Naive thymus-derived CD4-positive, alpha-beta T cell (primary cell): ENCODE measurements at places on chromosomes 11 and 22.

DNA sequence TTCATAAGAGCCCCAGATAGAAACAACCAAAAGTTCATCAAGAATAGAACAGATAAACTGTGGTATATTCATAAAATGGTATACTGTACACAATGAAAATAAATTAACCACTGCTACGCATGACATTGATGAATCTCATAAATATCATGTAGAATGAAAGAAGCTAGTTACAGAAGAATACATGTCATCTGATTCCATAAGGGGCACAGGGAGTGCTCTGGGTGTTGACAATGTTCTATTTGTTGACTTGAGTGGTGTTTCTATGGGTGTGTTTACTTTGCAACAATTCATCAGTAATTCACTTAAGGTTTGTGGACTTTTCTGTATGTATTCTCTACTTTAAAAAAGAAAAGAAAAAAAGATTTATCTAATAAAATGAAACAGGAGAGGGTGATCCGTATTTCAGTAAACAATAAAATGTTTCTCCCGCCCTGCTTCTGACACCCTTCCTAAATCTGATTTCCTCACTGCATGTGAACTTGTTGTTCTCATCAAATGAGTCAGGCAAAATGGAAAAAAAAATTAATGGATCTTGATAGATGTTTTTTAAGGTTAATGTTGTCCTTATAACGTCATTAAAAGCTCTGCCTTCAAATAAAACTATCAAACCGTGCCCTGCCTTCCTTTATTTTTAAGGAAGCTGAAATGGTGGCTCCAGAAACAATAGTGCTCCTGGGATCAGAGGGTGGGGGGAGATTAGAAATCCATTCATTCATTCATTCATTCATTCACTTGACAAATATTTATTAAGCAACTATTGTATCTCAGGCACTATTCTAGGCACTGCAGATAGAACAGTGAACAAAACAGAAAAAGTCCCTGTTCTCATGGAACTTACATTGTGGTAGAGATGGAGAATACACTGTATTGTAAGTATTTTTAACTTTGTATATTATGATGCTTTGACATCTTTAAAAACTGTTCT is 77.2 kb upstream of the CD44 start:
- no peak for DNase-seq
- no peak overlapping the region for H3K4me3 ChIP-seq
- no peak overlapping the region for H3K27ac ChIP-seq
- peaks cover 32% of the 10 kb centered on the region for H3K4me1 ChIP-seq

DNA sequence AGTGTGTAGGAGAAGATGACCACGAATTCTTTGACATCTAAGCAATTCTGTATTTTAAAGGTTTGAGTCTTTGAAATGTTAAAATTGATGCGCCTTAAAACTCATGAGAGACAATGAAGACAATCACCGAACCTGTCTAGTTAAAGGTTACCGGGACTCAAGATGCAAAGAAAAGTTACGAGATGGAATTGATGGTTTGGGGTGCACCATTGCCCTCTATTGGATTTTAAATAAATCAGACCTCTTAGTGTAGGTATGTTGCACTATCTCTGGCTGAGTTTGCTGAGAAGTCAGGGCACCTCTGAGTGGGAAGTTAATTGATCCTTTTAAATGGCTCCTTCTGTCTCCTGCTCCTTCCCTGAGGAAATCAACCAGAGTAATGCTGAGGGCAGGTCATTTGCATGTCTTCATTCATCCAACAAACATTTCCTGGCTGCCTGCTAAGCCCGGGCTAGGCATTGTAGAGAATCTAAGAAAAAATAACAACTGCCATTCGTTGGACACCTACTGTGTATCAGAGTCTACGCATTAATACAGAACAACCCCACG is 19.4 kb upstream of the TMA7B start:
- peak overlapping the region; percentile 79 for H3K27ac ChIP-seq
- peaks cover 85% of the 10 kb centered on the region for H3K4me1 ChIP-seq
- peak; percentile 81 for DNase-seq
- peak overlapping the region; percentile 32 for H3K4me3 ChIP-seq
- no peaks in the 10 kb centered on the region for H3K36me3 ChIP-seq

DNA sequence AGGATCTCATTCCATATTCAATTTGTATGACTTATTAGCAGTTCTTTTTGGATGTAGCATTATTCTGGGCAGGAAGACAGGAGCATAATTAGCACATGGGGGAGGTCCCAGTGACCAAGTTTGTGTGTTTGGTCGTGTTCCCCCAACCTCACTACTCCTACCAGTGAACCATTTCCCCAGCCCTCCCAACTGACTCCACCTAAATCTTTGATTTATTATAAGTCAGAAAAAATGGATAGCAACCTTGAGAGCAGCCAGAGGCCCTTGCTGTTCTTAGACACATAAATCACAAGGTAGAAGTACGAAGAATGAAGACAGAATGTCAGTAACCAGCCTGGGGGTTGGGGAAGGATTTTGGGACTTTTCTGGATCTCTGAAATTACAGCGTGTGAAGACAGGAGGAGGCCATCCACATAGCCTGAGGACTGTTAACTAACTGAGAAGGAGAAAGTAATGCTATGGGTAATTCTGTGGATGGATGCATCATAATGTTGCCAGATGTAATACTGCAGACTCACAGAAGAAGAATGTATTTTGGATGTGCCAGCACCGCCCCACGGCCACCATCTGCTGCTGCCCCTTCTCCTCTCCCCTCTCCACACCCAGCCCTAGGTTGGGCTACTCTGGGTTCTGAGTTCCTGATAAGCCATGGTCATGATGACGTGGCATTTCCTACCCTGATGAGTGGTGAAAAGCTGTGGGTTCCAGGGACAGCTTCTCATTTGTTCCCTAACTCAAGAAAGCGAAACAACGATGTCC is 124.3 kb upstream of the TTC12 start:
- no peaks in the 10 kb centered on the region for H3K36me3 ChIP-seq
- no peak overlapping the region for H3K27ac ChIP-seq
- no peaks in the 10 kb centered on the region for H3K27me3 ChIP-seq
- no peaks in the 10 kb centered on the region for H3K4me1 ChIP-seq
- no peak overlapping the region for H3K4me3 ChIP-seq
- DNase-seq, result no peak

GRCh38 chr11:29534836-29535235 is 482.0 kb downstream of the KCNA4 start:
- no peak overlapping the region for H3K27ac ChIP-seq
- no peaks in the 10 kb centered on the region for H3K27me3 ChIP-seq
- no peaks in the 10 kb centered on the region for H3K4me1 ChIP-seq

DNA sequence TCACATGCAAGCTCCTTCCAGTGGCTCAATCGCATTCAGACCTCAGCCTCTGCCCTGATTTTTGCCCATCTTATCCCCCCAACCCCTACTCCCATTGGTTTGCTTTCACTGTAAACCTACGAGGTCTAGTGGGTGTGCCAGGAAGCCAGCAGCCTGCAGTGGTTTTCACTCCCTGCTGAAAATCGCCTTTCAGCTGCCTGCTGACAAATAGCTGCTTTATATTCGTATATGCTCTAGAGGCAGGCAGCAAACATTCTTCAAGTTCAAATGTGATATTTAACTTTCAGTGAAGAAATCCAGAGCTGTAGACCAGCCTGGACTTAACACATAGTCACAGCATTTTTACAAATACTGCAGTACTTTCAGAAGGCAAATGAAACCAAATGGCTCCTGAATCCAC is 92.8 kb upstream of the APOA1 start:
- H3K4me3 ChIP-seq, result peak overlapping the region; percentile 41
- DNase-seq, result no peak
- H3K4me1 ChIP-seq, result peaks cover 81% of the 10 kb centered on the region
- H3K27me3 ChIP-seq, result no peaks in the 10 kb centered on the region
- peak overlapping the region; percentile 81 for H3K27ac ChIP-seq
- H3K36me3 ChIP-seq, result no peaks in the 10 kb centered on the region

DNA sequence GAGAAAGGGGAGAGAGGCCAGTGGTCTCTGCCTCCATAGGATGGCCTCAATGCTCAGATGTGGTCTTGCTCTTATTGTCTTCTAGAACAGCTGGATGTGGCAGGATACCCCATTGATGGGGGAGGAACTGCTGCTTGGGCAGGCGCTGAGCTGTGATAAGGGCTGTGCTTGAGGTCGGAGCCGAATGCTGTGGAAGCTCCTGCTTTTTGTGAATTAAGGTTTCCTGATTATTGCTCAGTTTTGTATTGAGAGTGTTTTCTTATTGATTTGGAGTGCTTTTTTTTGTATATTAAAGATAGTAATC is 57.2 kb downstream of the CABIN1 start:
- H3K27ac ChIP-seq, result no peak overlapping the region
- no peaks in the 10 kb centered on the region for H3K4me1 ChIP-seq
- no peaks in the 10 kb centered on the region for H3K27me3 ChIP-seq
- H3K4me3 ChIP-seq, result no peak overlapping the region

DNA sequence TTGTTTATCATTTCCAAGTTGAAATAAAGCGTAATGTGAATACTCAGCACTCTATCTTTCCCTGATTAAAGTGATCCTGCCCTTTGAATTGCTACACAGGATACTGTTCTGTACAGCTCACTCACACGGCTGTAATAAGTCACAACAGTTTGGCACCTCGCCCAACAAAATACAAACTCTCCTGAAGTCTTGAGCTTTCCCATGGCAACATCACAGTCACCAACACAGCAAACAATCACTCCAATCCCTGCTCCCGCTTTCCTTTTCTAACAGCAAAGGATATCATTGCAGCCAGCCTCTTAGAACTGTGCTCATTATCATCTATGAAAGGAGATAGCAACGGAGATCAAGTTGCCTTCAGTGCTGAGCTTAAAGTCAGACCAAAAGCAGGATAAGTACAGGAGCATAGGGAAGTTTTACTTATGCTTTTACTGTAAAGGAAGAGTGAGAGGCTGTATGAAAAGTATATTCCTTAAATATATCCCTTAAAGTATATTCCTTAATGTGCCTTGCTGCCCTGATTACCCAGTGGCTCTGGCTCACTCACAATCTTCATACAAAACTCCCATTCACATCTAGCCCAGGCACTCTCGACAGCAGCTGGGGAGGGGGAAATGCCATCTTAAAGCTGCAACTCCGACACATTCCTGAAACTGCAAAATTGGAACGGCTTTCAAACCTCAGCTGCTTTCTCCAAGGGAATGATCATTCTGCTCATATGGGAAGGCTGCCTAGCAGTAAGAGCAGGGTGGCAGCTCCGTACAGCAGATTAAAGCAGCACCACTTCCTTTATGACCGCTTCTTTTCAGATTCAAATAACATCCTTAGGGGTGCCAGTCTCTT is 35.8 kb downstream of the MAML2 start:
- H3K36me3 ChIP-seq, result no peaks in the 10 kb centered on the region
- peaks cover 3% of the 10 kb centered on the region for H3K4me1 ChIP-seq
- peak overlapping the region; percentile 56 for H3K27ac ChIP-seq
- no peak overlapping the region for H3K4me3 ChIP-seq
- no peaks in the 10 kb centered on the region for H3K27me3 ChIP-seq
- DNase-seq, result peak; percentile 30

DNA sequence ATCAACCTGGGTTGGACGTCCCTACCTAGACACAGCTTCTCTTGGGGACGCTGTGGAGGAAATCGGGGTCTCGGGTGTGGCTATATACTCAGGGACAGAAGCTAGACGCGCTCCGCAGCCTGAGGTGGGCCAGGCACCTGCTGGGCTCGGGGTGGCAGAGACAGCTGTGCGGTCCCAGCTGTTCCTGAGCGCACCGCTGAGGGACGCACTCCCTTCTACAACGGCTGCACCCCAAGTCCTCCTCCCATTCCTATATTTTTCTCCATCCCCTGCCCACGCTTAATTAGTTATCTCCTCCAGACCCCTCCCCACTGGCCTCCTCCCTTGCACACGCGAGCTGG is 188 bp upstream of the MTNR1B start:
- no peaks in the 10 kb centered on the region for H3K27me3 ChIP-seq
- H3K4me3 ChIP-seq, result no peak overlapping the region
- no peaks in the 10 kb centered on the region for H3K4me1 ChIP-seq

GRCh38 chr22:41565403-41566054 is 4.7 kb downstream of the CSDC2 start:
- H3K27me3 ChIP-seq, result no peaks in the 10 kb centered on the region
- H3K36me3 ChIP-seq, result no peaks in the 10 kb centered on the region
- no peak overlapping the region for H3K4me3 ChIP-seq
- DNase-seq, result no peak
- no peak overlapping the region for H3K27ac ChIP-seq
- no peaks in the 10 kb centered on the region for H3K4me1 ChIP-seq

DNA sequence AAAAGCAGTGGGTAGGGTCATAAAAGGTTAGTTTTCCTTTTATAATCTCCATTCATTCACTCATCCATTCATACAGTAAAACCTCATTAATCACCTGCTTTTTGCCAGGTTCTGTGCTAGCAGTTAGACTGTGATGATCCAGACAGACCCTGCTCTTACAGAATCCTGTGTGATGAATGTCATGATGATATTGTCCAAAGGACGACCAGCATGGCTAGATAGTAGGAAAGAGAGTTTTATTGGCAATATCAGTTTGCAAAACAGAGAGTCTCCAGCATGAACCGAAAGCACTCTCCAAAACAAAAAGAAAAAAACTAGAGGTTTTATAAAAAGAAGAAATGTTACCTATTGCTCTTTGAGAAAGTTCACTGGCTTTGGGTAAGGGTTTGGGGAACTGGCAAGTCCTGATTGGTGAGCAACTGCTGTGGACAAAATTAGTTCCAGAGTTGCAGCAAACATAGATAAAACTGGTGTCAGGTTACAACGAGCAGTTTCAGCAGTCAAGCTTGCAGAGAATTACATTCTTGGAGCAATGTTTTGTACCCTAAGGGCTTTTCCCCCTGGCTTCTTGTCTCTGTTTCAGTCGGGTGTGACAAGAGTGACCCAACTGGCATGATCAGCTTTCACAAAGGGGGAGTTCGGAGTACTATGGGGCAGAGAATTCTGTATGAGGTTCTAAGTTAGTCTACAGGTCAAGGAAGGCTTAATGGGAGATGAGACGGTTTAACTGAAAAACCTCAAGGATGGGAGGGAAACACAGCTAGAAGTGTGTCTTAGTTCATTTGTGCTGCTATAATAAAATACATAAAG is 58.3 kb downstream of the HSD17B12 start:
- H3K36me3 ChIP-seq, result no peaks in the 10 kb centered on the region
- no peak overlapping the region for H3K27ac ChIP-seq
- H3K4me3 ChIP-seq, result no peak overlapping the region
- no peaks in the 10 kb centered on the region for H3K4me1 ChIP-seq
- DNase-seq, result no peak

GRCh38 chr22:24141586-24141985 is 39.7 kb upstream of the SUSD2 start:
- H3K4me1 ChIP-seq, result peaks cover 36% of the 10 kb centered on the region
- no peak overlapping the region for H3K4me3 ChIP-seq
- no peaks in the 10 kb centered on the region for H3K27me3 ChIP-seq
- DNase-seq, result no peak
- peak overlapping the region; percentile 34 for H3K27ac ChIP-seq

GRCh38 chr11:66002648-66003225 is 434 bp downstream of the BANF1 start:
- no peak for DNase-seq
- H3K36me3 ChIP-seq, result peaks cover 5% of the 10 kb centered on the region
